ENCODE measurements at places on chromosomes 2 and 18.

DNA sequence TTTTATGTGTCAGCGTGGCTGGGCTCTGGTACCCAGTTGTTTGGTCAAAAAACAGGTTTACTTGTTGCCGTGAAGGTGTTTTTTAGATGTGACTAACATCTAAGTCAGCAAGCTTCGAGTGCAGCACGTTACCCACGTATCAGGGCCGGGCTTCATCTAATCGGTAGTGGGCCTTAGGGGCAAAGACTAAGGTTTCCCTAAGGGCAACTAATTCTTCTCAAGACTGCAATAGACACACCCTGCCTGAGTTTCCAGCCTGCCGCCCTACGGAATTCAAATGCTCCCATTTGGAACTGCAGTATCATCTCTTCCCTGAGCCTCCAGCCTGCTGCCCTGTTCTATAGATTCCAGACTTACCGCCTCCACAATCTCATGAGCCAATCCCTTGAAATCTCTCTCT, 27.7 kb downstream of the FHL2 start:
- no peak for DNase-seq

- no peak for DNase-seq
Observed at GRCh38 chr2:47719099-47719498, 63.8 kb upstream of the MSH6 start.

- DNase-seq, result no peak
Observed at GRCh38 chr2:64036034-64036705, 16.9 kb upstream of the VPS54 start.

- DNase-seq, result no peak
Observed at GRCh38 chr2:241563571-241563980, 5.0 kb downstream of the BOK start.

- no peak for DNase-seq
Observed at GRCh38 chr2:30400151-30400954, 46.7 kb upstream of the LCLAT1 start.

GRCh38 chr18:22868831-22869230, 64.3 kb upstream of the RBBP8 start:
- no peak for DNase-seq

- DNase-seq, result no peak
Observed at GRCh38 chr2:440403-440740, 152.5 kb upstream of the ALKAL2 start.

DNA sequence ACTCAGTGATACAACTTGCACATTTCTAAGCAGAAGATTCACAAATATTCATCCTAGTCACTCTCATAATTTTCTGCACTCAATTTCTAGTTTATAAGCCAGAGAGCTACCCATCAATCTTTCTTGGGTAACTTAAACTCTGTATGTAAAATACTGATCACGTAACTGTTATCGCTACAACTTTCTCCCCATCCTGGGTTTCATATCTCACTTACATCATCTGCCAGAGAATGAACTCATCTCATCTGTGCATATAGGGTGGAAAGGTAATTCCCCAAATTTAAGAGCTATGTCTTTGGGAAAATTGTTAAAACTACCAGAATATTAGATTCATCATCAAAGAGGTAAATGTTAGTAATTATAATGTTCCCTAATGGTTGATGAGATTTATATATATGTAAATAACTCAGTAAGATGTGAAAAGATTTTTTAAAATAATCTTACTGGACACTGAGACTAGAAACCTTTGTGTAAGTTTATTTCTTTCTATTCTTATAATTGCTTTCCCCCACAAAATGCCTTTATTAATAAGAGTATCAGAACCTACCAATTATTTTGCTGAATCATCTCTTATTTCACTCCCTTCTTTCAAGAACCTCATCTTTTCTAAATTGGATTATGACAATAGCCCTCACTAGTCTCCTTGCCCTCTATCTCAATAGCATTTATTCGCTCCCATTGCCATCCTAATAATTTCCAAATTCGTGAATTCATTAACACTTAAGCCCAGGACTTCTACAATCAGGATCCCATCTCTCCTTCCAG, 729.0 kb downstream of the EPHA4 start:
- DNase-seq, result no peak

DNA sequence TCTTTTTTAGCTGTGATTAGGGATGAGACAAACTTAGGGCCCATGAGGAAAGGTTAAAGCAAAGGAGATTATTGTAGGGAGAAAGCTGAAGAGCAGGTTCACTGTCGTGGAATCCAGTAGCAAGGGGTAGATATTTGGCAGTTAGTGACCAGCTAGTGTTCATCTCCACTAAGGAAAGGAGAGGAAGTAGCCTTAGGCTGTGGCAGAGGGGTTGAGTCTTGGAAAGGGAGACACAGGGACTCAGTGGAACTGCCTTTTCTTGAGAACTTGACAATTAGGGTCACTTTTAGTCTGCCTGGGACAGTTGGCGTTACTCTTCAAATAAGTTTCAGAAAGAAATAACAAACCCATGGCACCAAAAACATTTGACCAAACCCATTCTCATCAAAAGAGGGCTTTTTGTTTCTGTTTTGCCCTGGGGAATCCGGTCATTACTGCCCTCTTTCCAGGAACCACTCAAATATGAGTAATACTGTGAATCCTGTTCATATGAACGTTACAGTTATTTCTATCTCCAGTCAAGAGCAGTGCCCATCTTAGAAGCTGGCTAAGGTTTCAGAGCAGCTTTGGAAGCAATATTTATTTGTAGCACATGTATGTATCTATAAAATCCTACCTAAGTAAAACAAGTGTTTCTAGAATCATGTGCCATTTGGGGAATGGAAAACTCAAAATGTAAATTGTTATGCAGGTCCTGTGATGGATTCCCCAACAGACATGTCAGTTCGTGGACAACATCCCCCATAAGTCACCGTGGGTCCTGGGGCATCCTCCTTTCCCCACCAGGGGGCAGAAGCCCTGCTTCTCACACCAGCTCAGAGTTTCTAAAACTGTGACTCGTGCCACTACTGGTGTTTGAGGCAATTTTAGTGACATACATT, 77.3 kb upstream of the PHLPP1 start:
- DNase-seq, result no peak

Measured in ureter (tissue), 1 donor.